AG09319 (cell line): ENCODE measurements at places on chromosomes 4 and X.

GRCh38 chr4:88511236-88511635 is 12.3 kb downstream of the PYURF start:
- no peak for DNase-seq

DNA sequence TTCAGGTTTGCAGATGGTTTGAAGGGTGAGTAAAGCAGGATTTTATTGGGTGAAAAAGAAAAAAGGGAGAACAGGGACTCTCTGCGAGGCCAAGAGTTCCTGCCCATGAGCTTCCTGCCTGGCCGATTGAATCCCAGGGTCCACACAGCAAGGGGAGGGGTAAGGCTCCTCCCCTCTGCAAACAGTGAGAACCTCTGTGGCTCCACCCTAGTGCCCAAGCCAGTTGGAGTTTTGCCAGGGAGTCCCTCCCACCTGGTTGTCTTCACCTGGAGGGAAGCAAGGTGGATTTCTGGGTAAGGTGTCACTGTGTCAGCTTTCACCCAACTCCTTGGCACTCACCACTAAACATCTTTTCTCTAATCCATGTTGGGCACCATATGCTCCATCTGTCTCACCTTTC is 70.9 kb downstream of the PDHA2 start:
- DNase-seq: no peak

GRCh38 chrX:64843224-64843623 is 133.0 kb downstream of the ZC4H2 start:
- no peak for DNase-seq

DNA sequence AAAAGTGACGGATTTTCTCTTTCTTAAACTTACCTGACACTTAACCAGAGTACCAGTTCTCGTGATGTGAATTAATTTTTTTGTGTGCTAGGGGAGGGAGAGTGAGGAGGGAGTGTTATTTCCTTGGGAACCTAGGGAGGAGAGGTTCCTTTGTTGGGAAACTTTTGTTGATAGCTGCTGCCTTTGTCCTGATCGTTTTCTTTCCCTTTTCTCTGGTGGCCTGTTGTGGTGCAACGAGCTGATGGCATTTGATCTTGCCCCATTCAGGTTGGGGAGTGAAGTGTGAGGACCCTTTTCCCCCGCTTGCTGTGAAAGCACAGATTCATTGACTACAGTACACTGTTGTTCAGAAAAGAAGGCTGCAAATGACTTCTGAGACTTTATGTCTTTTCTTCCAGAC is 59.8 kb downstream of the SLC9A6 start:
- DNase-seq: no peak

GRCh38 chrX:9884031-9884779 is 83.0 kb upstream of the CLDN34 start:
- DNase-seq: no peak

- DNase-seq: no peak
These were observed 129.7 kb upstream of the FTHL17 start for GRCh38 chrX:31201503-31201902.

GRCh38 chr4:139918591-139918990 is 235.4 kb downstream of the MAML3 start:
- DNase-seq: no peak

DNA sequence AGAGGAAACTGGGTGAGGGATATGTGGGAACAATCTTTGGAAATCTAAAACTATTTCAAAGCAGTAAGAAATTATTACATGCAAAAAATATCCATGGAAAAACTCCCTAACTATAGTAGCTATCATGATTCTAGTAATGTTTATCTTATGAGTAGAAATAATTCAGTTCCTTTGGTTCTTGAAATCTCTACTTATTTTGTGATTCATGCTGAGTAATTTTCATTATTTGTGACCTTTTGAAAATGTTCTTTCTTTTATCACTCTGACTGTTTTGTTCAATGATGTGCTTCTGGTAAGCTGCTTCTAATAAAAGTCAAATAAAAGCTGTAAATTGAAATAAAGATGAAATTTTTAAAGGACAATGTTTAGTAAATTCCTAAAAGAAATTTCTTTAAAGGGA is 40.4 kb upstream of the MAGEB10 start:
- DNase-seq: no peak

DNA sequence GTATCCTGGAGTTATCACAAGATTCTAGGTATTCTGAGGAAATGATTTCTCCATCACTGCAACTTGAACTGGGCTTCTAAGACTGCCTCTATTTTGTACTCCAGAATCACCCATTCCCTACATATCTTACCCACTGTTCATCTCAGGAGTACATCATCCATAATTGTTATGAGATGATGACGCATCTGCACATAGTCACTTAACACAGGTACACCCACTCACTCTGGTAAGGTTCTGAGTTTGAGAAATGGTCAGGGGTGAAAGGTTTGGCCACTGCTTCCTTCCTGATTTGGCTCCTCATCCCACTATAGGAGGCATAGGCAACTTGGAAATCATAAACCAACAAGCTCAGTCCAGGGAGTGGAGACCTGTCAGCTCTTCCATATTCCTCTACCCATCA is 143.9 kb downstream of the GLRA2 start:
- no peak for DNase-seq

DNA sequence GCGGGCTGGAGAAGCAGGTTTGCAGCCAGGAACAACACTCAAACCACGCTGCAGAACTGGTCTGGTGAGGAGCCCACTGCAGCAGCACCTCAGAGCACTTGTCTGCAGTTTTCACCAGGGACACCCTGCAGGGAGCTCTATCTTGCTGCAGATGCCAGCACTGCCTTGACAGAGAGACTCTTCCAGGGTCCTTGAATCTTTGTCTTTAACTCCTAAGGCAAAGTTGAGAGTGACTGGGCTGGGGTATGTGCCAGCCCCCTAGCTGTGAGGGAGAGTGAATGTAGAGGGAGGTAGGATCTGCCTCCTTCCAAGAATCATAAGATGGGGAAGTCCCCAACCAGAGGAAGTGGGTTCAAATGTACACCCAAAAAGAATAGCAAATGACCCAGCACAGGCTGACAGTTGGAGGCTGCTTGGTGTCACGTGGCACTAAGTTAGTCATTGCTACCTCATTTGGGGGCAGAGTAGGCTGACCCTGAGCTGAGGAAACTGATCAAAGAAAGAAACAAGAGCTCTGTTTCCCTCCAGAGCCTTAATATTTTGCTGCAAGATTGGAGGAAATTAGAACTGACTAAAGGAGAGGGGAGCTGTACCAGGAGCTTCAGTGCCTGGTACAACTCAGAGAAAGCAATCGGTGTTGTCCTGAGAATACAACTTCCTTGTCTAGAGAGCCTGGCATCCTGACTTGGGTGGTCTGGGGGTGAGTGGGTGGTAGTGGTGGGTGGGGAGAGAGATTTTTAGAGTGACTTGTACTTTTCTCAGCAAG is 28.2 kb upstream of the HUWE1 start:
- no peak for DNase-seq

DNA sequence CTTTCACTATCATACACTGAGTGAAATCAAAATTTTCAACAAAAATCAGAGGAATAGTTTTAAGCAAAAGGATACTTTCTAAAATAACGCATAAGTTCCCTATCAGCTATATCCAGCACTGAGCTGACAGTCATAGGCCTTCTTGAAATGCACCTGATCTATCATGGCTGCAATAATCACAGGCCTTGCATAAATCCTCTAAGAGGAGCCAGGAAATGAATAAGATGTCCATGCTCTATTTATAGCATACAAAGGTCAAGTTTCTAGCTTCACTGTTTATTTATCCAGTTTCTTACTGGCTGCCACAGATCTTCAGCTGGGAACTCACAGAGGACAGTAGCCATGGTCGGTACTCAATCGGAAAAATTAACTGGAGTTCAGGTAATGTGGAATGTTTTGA is 235.9 kb upstream of the DMD start:
- no peak for DNase-seq

DNA sequence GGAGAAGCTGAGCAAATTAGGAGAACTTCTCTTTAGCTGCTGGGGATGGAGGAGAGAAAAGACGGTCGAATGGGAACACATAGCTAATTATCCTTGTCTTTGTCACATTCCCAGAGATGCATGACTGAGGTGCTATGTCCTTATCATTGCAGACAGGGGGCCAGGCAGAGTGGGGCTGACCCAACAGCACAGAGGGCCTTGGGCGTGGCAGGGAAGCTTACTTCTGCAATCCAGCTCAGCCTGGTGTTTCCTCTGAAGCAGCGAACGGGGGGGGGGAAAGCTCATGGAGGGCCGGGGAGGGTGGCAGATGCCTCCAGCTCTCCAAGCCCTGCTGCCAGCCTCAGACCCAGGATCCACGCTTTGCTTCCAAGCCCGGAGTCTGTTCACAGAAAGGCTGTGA is 50.8 kb upstream of the HOPX start:
- no peak for DNase-seq

DNA sequence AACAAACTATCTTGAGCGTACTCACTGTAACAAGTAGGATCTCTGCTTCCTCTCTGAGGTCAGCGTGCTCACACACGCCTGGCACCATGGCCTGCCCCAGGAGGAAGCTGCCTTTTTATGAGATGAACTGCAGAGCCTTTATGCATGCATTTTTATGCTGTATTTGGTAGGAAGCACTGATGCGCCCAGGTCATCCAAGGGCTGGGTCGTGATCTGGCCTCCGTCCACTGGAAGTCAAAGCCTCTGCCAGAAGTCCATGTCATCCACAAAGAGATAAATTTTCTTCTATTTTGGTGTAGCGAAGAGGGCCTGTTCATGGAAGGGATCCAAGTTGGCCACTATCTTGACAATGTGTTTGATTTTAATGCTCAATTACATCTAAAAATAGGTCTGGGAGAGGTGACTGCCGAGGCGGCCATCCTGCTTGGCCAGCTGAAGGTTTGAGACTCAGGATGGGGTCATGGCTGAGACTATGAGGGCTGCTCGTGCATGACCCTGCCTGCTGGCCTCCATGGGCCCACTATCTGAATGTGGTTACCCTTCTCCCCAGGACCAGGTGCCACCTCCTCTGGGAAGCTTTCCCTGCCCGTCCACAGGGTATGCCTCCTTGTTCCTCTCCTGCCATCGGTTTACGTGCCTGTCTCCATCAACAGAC is 50.3 kb downstream of the HTRA3 start:
- DNase-seq: no peak

GRCh38 chr4:173151496-173151895 is 17.1 kb upstream of the GALNT7 start:
- DNase-seq: no peak

DNA sequence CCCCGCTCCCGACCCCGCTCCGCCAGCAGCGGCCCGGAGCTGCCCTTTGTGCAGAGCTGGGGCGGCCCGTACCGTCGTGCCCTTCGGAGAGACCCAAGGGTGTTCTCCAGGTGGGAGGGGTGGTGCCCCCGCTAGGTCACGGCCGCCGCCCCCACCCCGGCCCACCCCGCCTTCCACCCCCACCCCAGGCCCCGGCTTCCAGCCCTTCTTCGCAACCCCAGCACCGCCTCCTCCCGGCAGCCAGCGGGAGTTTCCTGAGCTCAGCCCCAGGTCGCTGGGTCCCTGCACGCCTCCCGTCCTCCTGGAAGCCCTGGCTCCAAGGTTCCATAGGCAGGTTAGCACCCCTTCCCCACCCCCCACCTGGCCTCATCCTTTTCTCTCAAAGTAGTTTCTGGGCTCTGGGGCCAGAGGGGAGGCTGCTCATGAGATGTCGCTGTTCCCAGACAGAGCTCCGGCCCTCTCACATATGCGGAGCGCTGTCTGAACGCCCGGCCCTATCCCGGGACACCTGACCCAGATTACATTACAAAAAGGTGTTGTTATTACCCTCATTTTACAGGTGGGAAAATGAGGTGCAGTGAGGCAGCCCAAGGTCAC is 25.2 kb upstream of the FGFR3 start:
- DNase-seq: no peak

DNA sequence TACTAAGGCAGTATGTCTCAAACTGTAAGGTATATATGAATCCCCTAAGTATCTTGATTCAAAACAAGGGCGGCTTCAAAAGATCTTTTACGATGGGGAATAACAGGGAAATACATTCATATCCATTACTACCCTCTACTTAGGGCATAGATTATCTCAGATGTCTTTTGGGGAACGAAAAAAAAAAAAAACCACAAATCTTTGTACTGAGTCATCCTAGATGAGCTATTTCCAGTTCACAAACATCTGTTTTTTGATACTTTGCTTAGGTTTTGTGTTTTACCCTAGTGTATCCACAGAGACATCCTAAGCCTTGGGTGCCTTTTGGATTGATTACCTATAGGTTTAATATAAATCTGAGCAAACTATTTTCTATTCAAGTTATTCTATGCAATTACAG is 457.2 kb downstream of the NLGN4X start:
- no peak for DNase-seq
